ENCODE measurements at places on chromosomes 3 and 15. TPM values are rescaled to one million over a fixed set of nuclear protein-coding genes. Genes with fewer than 3 reads are reported as not detected.

The GNAT1 gene
- total RNA-seq = not detected

The SNX1 gene
- 102 TPM for total RNA-seq

The PLA2G4E gene
- total RNA-seq = not detected

The PLSCR4 gene
- 85.8 TPM for total RNA-seq

The ACOX2 gene
- 29.1 TPM for total RNA-seq

The RAD51 gene
- total RNA-seq = not detected

The LRRN1 gene
- total RNA-seq = 11.7 TPM

The SERINC4 gene
- not detected for total RNA-seq

The KCNAB1 gene
- total RNA-seq = 11.4 TPM

The TTLL13 gene
- 0.60 TPM for total RNA-seq

The RTP3 gene
- not detected for total RNA-seq

The SOX14 gene
- not detected for total RNA-seq

The SLC2A2 gene
- total RNA-seq = not detected

The SYNPR gene
- not detected for total RNA-seq

The ADCY5 gene
- total RNA-seq = 27.4 TPM

The MGLL gene
- total RNA-seq = 96.6 TPM

The IMPG2 gene
- 0.22 TPM for total RNA-seq

The DPPA2 gene
- not detected for total RNA-seq

The CCR3 gene
- not detected for total RNA-seq

The ZNF501 gene
- 8.3 TPM for total RNA-seq
